ENCODE measurements at places on chromosomes 1 and 21. TPM values are rescaled to one million over a fixed set of nuclear protein-coding genes. Genes with fewer than 3 reads are reported as not detected.

The AGT gene
- total RNA-seq: 54.6 TPM

- no peak for DNase-seq
Measured at GRCh38 chr1:92543131-92544055, 56.7 kb upstream of the GFI1 start.

DNA sequence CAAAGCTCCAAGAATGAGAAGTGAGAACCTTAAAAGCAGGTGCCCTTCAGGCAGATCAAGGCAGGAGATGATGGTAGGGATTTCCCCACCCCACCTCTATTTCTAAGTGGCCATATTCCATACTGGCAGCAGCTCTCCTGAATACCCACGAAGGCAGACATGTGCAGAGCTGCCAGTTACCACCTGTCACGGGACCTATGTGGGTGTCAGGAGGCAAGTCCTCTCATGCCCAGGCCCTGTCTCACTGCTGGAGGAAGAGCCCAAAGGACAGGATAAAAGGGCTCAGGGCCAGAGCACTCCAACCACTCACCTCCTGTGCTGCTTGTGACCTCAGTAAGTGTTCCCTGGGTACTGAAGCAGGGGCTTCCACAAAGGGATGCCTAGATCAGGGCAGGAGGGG is 721 bp upstream of the LCE1B start:
- DNase-seq: no peak

The SIPA1L2 gene
- total RNA-seq: 127 TPM

DNA sequence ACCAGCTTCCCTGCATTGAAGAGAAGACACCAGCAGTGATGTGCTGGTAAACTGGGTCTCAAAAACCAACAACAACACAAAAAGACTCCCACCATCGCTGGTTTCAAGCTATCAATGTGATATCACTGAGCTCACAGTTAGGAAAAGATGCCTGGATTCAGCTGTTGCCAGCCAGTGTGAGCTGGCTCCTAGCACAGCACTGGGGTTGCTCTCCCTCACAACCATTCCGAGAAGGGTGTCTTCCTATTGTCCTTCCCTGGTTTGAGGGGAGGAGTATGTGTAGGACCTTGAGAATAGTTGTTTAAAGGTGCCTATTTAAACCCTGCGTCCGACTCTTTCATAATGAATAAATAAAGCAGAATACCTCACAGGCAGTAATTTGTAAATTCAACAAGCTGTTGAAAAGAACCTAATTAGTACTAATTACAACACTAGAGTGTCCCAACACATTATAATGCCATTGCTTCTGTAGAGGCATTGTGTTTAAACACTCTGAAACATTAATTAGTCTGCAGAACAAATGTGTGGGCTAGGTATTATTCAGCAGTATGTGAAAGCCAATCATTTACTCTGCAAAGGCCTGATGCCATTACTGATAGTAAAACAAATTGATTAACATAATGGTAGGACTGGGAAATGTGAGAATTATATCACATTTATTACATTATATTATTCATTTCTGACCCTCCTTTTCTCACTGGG is 17.2 kb downstream of the NIBAN1 start:
- no peak for DNase-seq

- peak; percentile 14 for DNase-seq
Measured at GRCh38 chr1:84997667-84998600, 1.0 kb upstream of the MCOLN2 start.

- no peak for DNase-seq
Measured at GRCh38 chr1:33433509-33434362, 2.8 kb upstream of the PHC2 start.

The OLIG2 gene
- not detected for total RNA-seq

DNA sequence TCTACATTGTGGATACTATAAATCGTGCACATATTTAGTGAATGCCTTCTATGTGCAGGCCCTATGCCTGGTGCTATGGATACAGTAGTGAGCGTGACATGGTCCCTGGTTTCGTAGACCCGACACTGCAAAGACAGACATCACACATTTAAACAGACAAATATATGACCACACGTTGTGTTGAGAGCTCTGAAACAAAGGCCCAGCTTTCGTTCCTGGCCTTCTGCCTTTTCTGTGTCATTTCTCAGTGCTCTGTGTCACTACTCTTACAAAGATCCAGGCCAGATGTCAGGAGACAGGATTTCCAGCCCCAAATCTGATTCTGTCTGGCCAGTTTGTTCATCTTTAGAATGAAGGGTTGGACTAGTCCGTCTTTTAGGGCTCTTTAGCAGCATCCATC is 19.3 kb upstream of the TRABD2B start:
- DNase-seq: no peak

GRCh38 chr1:226902601-226903000 is 32.2 kb downstream of the PSEN2 start:
- DNase-seq: no peak

- no peak for DNase-seq
Measured at GRCh38 chr1:12179111-12179519, 12.3 kb downstream of the TNFRSF1B start.

The TEX38 gene
- total RNA-seq: 0.22 TPM

The FCN3 gene
- total RNA-seq: 27.3 TPM

The SPRR3 gene
- not detected for total RNA-seq

The PLPP3 gene
- total RNA-seq: 101 TPM

- DNase-seq: no peak
Measured at GRCh38 chr1:200379432-200379757, 30.4 kb downstream of the ZNF281 start.

DNA sequence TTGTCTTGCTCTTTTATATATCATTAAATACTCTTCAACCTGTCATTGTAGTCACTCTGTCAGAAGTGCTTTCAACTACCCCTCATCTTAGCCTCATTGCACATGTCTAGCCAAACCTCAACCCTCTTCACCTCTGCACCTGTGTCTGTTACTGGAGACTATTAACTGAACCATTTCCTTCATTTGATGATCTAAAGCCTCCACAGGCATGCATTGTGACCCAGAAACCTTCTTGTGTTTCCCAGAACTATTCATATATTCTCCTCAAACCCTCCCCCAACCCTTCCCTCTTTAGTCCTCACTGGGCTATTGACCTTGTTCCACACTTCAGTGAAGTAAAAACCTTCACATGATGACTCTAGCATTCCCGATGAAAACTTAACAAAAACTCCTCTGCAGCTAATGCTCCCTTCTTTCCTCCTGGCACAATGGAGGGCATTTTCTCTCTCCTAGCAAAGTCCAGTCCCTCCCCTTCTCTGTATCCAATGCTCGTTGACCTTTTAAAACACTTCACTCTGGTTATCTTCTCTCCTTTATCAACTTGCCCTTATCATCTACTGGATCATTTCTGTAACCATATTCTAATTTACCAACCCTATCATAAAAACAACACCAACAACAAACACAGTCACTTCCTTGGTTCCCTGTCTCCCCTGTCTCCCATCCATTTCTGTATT is 86.1 kb downstream of the BACH1 start:
- no peak for DNase-seq

DNA sequence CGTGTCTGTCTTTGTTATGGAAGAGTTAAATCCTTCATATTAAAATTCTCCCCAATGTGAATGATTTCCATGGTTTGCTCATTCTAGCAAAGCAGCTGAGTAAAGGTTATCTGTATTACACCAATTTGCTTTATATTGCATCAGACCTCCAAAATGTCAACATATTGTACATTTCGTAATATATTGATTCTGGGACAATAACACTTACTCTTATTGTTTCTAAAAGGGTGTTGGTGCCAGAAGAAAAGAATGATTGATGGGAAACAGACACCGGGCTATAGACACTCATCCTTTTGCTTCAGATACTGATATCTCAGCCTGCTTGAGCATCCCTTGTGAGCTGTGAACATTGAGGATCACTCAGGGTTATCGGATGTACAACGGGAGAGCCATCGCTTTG is 7.0 kb downstream of the NTNG1 start:
- DNase-seq: no peak

- DNase-seq: no peak
Measured at GRCh38 chr1:203289982-203290260, 15.4 kb upstream of the BTG2 start.

GRCh38 chr1:226722901-226723656 is 16.0 kb downstream of the ITPKB start:
- no peak for DNase-seq

DNA sequence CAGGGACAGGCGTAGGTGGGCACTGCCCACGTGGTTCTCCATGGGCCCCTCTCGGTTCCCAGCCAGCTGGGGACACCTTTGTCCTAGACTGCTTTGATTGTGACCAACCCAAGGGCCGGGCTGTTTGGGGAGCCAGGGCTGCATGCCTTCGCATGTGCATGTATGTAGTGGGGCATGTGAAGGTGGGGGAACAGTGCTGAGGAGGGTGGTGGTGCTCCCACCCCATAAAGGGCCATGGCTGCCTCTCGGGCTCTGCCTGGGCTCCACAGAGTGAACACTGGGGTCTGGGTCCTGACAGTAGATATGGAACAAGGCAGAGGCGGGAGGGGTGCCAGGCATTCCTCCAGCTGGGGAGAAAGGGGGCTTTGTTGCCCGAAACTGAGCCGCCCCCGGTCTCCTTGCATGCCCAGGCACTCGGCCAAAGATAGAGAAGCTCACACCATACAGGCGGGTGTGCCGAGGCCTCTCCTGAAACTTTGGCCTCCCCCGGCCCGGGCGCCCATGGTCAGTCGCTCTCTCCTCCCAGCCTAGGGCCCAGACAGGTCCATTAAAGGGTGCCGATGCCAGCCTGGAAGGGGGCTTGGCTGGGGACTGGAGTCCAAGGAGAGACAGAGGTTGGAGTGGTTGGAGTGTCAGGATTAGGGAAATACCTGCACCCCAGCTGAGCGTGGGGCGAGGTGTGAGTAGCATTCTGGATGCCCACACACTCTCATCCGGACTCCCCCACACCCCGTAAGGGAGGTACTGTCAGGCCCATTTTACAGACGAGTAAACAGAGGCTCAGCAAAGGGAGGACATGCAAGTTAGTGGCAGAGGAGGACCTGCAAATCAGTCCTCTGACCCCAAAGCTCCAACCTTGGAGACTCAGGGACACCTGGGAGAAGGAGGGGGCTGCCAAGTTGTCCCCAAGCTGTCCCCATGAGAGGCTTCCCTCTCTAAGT is 41.1 kb downstream of the EPHA2 start:
- DNase-seq: no peak

The OR2T35 gene
- not detected for total RNA-seq

The TP73 gene
- total RNA-seq: 0.05 TPM

DNA sequence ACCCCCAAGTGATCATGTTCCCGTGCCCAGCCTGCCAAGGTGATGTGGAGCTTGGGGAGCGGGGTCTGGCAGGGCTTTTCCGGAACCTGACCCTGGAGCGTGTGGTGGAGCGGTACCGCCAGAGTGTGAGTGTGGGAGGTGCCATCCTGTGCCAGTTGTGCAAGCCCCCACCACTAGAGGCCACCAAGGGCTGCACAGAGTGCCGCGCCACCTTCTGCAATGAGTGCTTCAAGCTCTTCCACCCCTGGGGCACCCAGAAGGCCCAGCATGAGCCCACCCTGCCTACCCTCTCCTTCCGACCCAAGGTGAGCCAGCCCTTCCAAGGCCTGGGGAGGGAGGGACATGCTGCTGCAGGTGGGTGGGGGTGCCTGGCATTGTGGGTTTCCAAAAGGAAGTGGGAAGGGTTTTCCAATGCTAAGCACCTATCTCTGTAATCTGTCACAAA is 2.3 kb downstream of the TRIM46 start:
- DNase-seq: no peak

The KIF21B gene
- total RNA-seq: 0.47 TPM

GRCh38 chr1:161258439-161259344 is at the start of gene PCP4L1:
TSS of gene PCP4L1 (plus strand) at chr1:161258745. CDS start at chr1:161258975, 230 bp downstream.
- DNase-seq: peak; percentile 20

- no peak for DNase-seq
Measured at GRCh38 chr1:200640963-200641401, 20.4 kb upstream of the KIF14 start.

DNA sequence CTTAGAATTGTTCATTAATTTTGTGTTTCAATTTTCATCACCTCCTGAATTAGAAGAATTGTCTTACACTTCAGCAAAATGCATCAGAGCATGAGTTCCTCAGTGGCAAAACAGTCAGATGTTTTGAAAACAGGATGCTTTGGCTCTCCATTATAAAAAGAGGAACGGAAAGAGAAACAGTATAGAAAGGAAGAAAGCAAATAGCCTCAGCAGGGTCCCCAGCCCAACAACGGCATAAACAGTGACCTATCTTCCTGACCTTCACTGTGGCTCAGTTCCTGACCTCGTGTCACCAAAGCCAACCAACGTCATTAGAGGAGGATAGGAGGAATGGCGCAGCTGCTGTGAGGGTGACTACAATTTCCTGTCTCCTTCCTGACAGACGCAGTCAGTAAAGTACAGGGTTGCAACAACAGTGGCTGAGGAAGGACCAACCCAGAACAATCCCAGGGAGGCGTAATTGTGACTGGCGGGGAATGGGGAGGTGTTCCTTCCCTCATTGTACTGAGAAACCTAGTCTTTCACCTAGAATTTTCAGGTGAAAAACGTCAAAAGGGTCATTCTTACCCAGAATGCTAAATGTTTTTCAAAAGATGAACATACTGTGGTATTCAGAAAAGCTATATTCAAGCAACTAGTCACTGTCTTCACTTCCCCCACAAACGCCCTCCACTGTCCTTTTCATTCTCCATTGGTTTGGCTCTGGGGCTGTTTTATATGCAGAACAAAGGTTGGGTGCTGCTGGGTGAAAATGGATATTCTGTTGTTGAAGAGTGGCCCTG is 197.9 kb upstream of the SGIP1 start:
- DNase-seq: peak; percentile 69

The CFAP107 gene
- not detected for total RNA-seq

GRCh38 chr1:115650961-115651360 is 9.2 kb downstream of the VANGL1 start:
- DNase-seq: no peak

DNA sequence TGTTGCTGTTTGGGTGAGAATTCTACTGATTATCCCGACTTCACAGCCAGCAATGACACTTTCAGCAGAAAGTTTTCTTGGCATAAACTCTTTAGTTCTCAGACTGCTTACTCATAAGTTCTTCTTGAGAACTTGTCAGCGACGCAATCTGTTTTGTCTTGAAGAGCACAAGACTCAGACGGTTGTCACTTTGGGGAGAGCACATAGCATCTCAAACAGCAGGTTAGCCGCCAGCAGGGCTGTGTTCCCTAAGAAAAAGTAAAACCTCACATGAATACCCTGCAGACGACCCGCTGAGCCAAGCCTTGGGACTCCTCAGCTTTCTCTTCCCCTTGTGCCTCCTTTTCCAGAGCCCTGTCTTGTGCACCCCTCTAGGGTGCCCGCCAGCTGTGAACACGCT is 11.4 kb downstream of the AGMAT start:
- no peak for DNase-seq

- DNase-seq: no peak
Measured at GRCh38 chr1:179340918-179341317, 24.9 kb upstream of the AXDND1 start.
